Stimulated activated CD4-positive, alpha-beta T cell treated with anti-CD3 and anti-CD28 coated beads, Interleukin-15, amount 100 ng/mL, for 1 hour (primary cell): ENCODE measurements at places on chromosomes 6 and 20.

GRCh38 chr6:159654483-159655098 is 38.5 kb downstream of the SOD2 start:
- no peak for DNase-seq

DNA sequence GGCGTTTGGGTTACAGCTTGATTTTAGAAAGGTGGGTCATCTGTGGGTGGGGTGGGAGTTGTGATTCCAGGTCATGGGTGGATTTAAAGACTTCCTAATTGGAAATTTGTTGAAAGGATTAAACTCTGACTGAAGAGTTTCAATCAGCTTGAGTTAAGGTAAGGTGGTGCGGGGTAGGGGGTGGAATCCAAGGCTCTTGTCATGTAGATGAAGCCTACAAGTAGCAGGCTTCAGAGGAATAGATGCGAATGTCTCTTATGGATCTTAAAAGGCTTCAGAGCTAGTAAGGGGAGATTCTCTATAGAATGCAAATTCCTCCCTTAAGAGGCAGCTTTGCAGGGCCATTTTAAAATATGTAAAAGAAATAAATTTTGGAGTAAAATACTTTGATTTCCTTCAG is 645.3 kb downstream of the FRK start:
- no peak for DNase-seq

- no peak for DNase-seq
Observed at GRCh38 chr20:57157106-57157691, 109.2 kb downstream of the BMP7 start.

DNA sequence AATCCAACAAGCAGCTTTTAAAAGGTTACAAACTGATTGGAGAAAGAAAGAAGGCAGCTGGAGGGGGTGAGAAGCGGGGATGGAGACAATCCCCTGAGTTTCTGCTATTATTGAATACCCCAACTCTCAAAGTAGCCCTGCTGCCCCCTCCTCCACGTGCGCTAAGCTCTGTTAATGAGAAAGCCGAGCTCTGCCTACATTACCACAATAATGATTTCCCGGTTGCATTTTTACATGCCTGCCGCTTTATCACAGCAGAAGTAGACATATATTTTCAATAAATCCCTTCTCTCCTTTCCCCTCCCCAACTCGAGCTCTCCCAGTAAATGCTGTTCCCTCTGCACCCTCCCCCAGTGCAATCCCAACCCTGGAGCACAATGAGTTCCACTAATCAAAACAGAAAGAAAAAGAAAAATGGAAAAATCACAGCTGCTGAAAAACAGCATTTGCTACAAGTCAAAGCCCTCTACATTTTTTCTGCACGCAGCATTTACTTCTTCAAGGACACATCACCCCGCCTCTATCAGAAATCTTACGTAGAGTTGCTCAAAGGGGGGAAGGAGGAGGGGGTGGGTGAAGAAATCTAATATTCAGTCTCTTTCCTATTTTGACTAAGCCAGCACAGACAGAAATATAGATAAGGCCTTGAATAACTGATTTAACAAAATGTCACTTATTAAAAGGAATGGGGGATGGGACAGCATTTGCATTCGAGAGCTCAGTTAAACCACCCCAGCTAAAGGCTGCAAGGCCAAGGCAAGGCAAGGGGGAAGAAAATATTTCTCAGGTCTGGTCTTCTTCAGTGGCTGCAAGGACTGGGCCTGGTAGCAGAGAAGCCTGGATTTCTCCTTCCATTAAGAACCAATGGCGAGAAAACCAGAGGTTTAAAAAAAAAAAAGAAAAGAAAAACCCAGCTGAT is 10.7 kb downstream of the TRERF1 start:
- no peak for DNase-seq

- no peak for DNase-seq
Observed at GRCh38 chr6:159435701-159436100, 257.3 kb downstream of the SOD2 start.
